Stimulated activated CD4-positive, alpha-beta T cell treated with anti-CD3 and anti-CD28 coated beads, Interleukin-1b, Interleukin-23, amount 100 ng/mL, for 1 hour (primary cell): ENCODE measurements at places on chromosomes 1 and 21.

DNA sequence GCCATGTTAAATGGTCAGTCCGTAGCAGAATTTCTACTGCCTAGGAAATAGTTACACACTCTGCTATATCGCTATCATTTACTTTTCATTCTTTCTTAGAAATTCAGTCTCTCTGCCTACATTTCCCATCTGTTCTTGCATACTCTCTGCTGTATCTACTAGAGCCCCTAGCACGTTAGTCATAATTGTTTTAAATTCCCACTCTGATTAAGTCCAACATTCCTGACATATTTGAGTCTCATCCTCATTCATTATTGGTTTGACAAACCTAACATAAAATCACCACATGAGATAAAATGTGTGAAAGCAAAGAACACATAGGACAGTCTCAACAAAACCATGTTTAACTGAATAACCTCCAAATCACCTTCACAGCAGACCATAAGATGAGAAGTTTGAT is 513.6 kb downstream of the PLPP3 start:
- DNase-seq = no peak

DNA sequence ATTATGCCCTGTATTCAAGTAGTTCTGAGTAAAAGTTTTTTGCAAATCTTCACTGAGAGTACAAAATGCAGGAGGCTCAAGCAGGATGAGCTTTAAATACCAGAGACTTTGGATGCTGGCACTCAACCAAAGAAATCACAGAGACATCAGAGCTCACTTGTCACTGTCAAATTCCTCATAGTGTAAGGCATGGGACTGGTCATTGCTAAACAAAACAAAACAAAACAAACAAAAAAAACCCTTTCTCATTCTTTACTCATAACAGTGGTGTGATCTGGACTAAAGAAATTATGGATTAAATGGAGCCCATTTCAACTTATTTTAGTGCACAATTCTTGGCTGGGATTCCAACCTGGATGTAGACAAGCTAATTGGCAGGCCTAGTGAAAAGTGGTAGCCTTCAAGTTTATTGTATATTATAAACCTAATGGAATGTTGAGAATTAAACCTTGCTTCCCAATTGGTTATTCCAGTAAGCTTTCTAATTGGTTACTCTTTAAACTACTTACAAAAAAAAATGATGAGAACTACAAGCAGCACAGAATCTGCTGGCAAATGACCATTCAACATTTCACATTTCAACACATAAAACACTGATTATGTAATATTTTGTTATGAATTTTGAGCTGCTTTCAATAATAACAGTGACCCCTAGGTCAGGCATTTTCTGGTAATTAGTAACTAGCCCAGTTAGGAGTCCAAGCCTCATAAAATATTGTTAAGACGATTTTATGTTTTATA is 30.6 kb upstream of the NEK7 start:
- DNase-seq = no peak

GRCh38 chr1:37999430-38000232 is 5.7 kb downstream of the FHL3 start:
- no peak for DNase-seq

- no peak for DNase-seq
Measured at GRCh38 chr1:167331650-167332049, 111.0 kb downstream of the POU2F1 start.

- DNase-seq = no peak
Measured at GRCh38 chr1:154810571-154810970, 59.5 kb downstream of the KCNN3 start.

GRCh38 chr1:186722711-186723309 is 42.6 kb upstream of the PTGS2 start:
- no peak for DNase-seq

- no peak for DNase-seq
Measured at GRCh38 chr1:180366371-180367068, 135.9 kb downstream of the ACBD6 start.

DNA sequence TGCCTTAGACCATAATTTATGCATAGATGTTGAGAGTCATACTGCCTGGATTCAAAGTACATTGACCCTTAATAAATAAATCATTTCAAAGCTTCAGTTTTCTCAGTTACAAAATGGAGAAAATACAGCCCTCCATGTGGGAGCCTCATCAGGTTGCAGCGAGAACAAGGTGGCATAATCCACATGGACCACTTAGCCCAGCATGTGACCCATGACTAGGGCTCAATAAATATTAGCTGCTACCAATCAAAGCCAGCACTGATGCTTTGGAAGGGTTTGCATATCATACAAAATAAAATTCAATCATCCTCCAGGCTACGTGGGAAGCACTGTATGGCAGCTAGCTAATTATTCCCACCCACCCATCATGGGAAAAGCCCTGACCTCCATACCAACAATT is 33.5 kb upstream of the RGS7 start:
- no peak for DNase-seq

DNA sequence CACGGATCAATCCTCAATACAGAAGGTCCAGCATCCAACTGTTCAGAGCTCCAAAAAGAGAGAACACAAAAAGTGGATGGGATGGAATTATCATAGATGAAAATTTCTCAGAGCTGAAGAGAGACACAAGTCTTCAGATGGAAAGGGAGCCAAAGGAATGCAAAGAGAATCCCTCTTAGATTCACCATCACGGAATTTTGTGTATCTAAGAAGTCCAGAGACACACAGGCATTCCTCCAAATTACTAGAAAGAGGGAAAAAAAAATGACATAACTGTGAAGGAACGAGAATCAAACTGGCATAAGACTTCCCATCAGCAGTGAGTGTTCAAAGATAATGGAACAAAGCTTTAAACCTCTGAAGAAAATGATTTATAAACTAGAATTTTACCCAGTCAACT is 101.2 kb downstream of the ZSCAN20 start:
- no peak for DNase-seq

DNA sequence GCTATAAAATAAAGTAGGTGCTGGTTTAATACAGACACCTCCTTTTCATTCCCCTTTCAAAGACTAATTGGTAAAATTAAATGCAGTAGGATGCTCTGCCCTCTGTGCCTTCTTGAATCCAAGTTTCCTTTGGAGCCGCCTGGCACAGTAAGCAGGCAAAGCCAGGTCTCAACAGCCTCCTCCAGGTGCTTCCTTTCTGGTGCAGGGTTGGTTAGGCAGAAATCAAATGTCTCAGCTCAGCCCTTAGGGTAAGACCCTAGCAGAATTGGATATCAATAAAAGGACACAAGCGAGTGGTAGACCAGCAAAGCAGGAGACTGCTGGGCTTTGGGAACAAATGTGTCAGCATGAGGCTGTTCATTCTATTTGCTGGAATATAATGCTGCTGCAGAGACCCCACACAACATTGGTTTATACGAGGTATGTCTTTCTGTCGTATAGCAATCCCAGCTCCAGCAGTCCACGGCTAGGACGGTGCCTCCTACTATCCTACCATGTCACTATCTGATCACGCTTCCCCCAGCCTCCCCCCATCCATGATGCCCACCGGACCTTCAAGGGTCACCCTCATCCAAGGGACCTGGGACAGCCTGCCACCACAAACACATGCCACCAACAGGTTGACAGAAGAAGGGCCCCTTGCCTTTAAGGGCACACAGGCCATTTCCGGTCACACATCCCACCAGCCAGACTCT is 58.4 kb downstream of the CAPN2 start:
- DNase-seq = no peak

DNA sequence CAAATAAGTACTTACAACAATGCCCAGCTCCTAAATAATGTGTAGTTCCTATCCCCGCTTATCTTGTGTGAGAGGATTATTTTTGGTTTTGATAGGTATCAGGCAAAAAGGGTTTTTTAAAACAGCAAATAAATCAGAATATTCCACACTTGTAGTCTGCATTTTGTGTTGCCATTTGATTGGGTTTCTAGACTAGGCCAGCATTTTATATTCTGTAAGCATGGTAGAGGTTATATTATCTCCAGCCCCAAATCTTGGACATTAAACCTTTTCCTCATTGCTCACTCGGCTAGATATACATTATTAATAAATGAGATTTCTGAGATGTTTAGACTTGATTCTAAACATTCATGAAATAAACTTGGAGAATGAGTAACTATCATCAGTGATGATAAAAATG is 165.7 kb upstream of the C1orf21 start:
- no peak for DNase-seq

DNA sequence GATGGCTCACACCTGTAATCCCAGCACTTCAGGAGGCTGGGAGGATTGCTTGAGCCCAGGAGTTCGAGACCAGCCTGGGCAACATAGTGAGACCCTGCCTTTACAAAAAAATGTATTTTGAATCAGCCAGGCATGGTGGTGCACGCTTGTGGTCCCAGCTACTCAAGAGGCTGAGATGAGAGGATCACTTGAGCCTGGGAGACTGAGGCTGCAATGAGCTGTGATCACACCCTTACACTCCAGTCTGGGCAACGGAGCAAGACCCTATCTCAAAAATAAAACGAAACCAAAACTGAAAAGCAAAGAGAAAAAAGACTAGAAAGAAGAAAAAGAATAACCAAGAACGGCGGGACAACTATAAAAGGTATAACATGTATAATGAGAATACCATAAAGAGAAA is 15.4 kb upstream of the WNT2B start:
- DNase-seq = no peak

DNA sequence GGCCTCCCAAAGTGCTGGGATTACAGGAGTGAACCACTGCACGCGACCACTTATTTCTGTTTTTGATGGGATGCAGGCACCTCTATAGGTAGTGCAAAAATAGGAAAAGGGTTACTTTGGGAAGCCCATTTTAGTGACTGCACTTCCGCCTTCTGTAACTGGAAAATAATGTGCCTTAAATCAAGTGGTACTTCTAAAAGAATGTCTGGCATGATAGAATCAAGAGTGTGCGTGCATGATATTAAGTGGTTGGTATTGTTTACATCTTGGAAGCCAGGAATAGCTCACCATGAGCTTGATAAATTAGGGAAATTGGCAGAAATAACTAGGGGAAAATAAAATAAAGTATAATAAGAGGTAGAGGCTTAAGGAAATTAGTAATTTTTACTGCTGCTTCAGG is 1067.0 kb downstream of the ADGRL2 start:
- DNase-seq = no peak

DNA sequence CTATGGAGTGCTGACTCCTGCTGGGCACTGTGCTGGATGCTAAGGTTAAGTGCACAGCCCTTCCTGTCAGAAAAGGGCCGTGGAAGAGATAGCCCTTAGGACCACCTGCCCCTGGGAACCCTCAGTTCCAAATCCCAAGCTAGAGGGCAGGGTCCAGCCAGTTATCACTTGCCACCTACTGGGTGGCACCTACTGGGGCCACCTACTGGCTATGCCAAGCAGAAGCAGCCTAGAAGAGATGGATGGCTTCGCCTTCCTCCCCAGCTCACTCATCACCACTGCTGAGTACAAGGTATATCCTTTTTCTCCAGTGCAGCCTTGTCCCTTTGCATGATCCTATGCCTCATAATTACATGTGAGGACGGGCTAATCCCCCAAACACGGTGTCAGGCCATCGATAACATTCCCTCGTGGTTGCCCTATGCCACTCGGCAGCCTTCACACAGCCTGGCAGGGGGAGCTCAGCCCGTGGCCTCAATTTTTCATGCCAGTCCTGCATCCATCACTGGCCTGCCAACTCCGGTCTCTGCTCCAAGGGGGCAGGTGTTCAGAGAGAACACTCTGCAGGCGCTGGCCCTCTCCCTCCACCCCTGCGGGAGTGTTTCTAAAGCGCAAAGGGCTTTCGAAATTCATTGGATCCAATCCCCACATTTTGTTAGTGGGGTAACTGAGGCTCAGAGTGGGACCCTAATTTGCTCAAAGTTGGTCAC is 49.0 kb downstream of the SYT2 start:
- no peak for DNase-seq

- no peak for DNase-seq
Measured at GRCh38 chr1:243938208-243938607, 88.2 kb upstream of the AKT3 start.

DNA sequence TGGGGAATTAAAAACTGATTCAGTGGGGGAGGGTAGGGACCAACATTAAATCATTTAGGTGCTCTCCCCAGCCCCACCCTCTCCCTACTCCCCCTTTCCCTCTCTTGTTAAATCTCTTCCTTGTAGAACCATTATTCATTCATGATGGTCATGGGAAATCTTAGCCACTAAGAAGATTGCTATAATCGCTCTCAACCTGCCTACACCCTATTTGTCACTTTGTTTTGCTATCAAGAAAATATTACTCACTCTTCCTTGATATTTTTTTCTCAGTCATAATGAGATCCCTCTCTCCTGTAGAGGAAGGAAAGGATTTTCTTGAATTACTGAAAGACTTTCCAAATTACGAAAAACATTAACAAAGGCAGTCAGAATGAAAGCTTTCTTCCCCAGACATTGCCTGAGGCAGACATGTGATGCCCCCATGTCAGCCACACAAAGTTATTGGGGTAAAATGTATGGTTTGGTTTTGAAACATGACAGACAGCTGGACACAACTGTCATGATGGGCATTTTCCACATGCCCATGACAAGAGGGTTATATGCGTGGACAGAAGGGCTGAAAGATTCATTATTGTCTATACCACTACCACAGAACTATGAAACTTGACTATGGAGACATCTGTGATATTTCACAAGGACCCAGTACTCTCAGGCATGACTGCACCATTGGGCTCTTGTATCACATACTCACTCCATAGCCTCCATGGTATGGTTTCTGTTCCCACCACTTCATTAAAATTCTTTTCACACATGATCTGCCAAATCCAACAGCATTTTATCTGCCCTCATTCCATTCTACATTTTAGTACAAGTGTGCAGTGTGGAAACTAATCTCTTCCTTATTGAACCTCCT is 420.1 kb downstream of the DISC1 start:
- DNase-seq = no peak

DNA sequence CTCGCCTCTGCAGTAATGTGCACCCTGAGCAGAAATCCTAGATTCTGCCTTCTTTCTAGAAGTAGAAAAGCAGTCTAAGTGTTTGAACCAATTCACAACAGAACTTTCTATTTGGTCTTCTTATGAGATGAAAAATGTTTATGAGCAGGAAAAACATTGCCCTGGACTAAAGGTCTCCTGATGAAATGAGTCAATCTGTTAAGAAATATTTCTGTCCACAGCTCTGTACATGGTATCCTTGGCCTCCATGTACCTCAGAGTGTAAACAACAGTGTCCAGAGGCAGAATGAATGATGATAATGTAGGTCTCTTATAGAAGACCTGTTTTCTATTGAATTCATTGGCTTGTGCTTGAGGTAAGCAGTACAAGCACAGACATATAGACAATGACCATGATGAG is 6.2 kb upstream of the APCS start:
- DNase-seq = no peak

DNA sequence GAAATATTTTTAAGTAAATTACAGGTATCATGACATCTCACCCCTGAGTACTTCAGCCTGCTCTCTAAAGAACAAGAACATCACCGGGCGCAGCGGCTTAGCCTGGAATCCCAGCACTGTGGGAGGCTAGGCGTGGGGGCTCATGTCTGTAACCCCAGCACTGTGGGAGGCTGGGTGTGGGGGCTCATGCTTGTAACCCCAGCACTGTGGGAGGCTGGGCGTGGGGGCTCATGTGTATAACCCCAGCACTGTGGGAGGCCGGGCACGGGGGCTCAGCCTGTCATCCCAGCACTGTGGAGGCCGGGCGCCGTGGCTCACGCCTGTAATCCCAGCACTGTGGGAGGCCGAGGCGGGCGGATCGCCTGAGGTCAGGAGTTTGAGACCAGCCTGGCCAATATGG is 7.7 kb upstream of the CDK11B start:
- DNase-seq = no peak
